Calu3 (cell line): ENCODE measurements at places on chromosomes 3 and 15. TPM values are rescaled to one million over a fixed set of nuclear protein-coding genes. Genes with fewer than 3 reads are reported as not detected.

GRCh38 chr15:63430766-63431451 lies 49.3 kb upstream of the CA12 start:
- H3K4me1 ChIP-seq, result no peaks in the 10 kb centered on the region
- no peak for DNase-seq

DNA sequence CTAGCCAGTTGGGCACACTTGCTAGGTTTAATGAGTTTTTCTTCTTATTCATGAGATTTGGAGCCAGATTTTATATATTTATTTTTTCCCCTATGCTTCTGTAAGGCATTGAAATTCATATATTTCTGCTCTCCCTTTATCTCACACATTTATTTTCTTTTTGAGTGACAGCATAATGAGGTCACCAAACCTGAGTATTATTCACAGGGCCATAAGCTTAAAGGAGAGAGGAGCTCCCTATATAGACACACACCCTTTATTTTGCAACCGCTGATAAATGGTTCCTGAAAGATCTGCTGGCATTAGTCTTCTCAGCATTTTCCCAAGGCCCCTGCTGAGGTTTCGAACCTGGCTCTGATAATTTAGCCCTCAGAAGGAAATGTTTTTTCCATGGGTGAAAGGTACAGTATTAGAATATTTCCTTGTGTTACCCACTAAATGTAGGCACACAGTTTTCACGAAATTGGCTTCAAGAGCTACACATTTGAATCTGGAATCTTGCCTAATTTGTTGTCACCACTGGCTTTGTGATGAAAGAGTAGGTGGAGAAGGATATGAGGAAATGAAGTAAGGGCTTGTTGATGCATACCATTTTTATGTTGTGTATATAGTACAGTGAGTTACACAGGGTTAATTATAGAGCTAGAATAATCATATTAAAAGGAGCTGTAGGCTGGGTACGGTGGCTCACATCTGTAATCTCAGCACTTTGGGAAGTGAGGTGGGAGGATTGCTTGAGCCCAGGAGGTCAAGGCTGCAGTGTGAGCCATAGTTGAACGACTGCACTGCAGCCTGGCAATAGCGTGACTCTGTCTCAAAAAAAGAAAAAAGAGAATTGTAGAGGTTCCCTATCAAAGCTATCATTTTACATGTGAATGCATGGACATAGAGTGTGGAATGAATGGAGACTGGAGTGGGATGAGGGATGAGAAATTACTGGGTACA lies 6.5 kb downstream of the KLHL18 start:
- no peak overlapping the region for H3K27ac ChIP-seq
- no peak for DNase-seq
- H3K4me3 ChIP-seq, result no peak overlapping the region
- no peaks in the 10 kb centered on the region for H3K4me1 ChIP-seq

DNA sequence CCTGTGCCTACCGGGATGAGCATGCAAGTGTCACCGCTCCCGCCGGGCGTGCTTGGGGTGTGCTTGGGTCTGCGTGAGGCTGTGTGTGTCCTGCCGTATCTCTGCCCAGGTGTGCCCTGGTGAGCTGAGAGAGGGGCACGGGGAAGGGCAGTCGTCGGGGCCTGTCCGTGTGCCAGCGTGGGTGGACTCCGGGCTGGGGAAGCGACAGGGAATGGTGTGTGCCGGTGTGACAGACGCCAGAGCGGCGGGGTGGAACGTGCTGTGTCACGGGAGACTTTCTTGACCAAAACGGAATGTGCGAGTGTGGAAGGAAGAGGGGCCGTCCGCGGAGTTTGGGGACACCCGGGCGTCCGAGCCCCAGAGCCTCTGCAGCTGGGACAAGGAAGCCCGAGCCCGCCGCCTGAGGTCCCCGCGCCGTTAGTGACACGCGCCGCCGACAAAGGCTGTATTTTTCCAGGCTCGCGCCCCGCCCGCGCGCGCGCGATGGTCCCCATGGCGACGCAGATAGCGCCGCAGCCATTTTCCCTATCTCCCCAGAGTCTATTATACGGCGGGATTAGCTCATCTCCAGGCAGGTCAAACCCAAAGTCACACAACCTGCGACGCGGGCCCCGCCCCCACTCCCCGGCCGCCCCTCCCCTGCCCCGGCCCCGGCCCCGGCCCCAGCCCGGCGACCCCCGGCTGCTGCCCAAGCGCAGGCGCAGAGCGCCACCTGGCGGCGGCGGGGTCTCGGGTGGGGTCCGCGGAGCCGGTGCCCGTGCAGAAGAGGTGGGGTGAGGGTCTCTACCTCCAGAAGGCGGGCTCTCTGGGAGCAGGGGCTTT lies 4.5 kb upstream of the GATA2 start:
- H3K4me1 ChIP-seq, result peaks cover 13% of the 10 kb centered on the region
- H3K36me3 ChIP-seq, result peaks cover 23% of the 10 kb centered on the region
- DNase-seq, result peak; percentile 90
- no peak overlapping the region for H3K27ac ChIP-seq
- no peaks in the 10 kb centered on the region for H3K27me3 ChIP-seq

- H3K36me3 ChIP-seq, result no peaks in the 10 kb centered on the region
- no peak overlapping the region for H3K4me3 ChIP-seq
- H3K4me1 ChIP-seq, result no peaks in the 10 kb centered on the region
- no peaks in the 10 kb centered on the region for H3K27me3 ChIP-seq
These were observed 85.0 kb downstream of the ZNF280D start for GRCh38 chr15:56648311-56648710.

GRCh38 chr15:27731776-27732175 lies 367.3 kb downstream of the OCA2 start:
- DNase-seq, result no peak
- no peaks in the 10 kb centered on the region for H3K36me3 ChIP-seq
- H3K4me3 ChIP-seq, result no peak overlapping the region
- no peaks in the 10 kb centered on the region for H3K4me1 ChIP-seq
- no peaks in the 10 kb centered on the region for H3K27me3 ChIP-seq

- H3K4me3 ChIP-seq, result no peak overlapping the region
- peak overlapping the region; percentile 23 for H3K27ac ChIP-seq
- peaks cover 88% of the 10 kb centered on the region for H3K36me3 ChIP-seq
- no peaks in the 10 kb centered on the region for H3K27me3 ChIP-seq
- no peak for DNase-seq
These were observed 7.0 kb downstream of the SMAD3 start for GRCh38 chr15:67072442-67072841.

- peaks cover 34% of the 10 kb centered on the region for H3K4me1 ChIP-seq
- no peak for DNase-seq
- peaks cover 12% of the 10 kb centered on the region for H3K27me3 ChIP-seq
- peaks cover under 1% of the 10 kb centered on the region for H3K36me3 ChIP-seq
- H3K4me3 ChIP-seq, result no peak overlapping the region
- H3K27ac ChIP-seq, result no peak overlapping the region
These were observed 46.1 kb downstream of the IQSEC1 start for GRCh38 chr3:13027154-13027553.

GRCh38 chr3:172094621-172095557 lies 55.5 kb downstream of the FNDC3B start:
- H3K4me1 ChIP-seq, result peaks cover 82% of the 10 kb centered on the region
- no peaks in the 10 kb centered on the region for H3K27me3 ChIP-seq
- H3K4me3 ChIP-seq, result no peak overlapping the region
- DNase-seq, result no peak

GRCh38 chr3:186268616-186269448 lies 93.2 kb downstream of the DGKG start:
- no peak overlapping the region for H3K4me3 ChIP-seq
- no peaks in the 10 kb centered on the region for H3K4me1 ChIP-seq
- H3K27ac ChIP-seq, result no peak overlapping the region
- H3K27me3 ChIP-seq, result peaks cover 48% of the 10 kb centered on the region
- no peaks in the 10 kb centered on the region for H3K36me3 ChIP-seq

DNA sequence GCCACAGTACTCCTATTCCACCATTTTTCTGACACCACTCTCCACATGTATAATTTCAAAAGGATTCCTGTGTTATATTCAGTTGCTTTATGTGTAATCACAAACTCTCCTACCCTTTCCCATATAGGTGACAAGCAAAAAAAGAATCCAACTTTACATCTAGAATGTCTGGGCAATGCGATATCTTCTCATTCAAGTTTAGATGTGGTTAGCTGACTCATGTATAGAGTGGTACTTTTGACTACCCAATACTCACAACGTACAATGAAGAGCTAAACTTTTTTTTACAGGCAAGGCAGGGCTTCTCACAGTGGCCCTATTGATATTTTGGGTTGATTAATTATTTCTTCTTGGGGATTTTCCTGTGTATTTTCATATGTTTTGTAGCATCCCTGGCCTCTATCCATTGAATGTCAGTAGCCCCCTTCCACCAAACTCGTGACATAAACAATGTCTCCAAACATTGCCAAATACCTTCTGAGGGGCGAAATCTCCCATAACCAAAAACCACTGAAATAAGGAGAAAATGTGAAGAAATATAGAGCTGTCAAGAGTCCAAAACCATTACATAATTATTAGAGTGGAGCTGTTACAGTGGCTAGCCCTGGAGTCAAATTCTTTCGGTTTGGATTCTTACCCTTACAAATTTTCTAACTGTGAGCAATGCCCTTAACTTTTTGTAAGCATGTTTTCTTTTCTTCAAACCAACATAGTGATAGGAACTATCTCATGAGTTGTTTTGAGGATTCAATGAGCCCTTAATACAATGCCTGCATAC lies 342.6 kb downstream of the NSUN3 start:
- no peaks in the 10 kb centered on the region for H3K36me3 ChIP-seq
- no peak overlapping the region for H3K27ac ChIP-seq
- no peak overlapping the region for H3K4me3 ChIP-seq
- no peaks in the 10 kb centered on the region for H3K4me1 ChIP-seq
- no peak for DNase-seq

- DNase-seq, result no peak
- H3K36me3 ChIP-seq, result no peaks in the 10 kb centered on the region
- H3K4me3 ChIP-seq, result no peak overlapping the region
- H3K4me1 ChIP-seq, result no peaks in the 10 kb centered on the region
- H3K27me3 ChIP-seq, result no peaks in the 10 kb centered on the region
These were observed 349.3 kb upstream of the SOX2 start for GRCh38 chr3:181362378-181362777.

DNA sequence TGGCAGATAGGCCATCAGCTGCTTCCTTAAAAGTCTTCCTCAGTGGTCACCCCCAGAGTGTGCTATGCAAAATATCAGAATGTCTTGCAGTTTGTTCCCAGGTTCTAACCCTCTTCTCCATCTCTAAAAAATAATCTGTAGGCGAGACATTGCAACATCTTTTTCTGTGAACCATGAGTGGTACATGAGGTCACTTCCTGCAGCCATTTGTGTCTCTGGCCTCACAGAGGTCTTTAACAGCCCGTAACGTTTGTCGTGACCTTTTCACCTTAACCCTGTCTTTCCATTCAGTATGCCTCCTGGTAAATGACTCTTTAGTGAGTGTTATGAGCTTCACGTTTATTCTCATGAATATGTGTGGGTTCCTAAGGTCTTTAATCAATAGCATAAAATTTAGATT lies 145.4 kb downstream of the KLHL25 start:
- peaks cover 10% of the 10 kb centered on the region for H3K4me1 ChIP-seq
- H3K4me3 ChIP-seq, result no peak overlapping the region
- peaks cover 21% of the 10 kb centered on the region for H3K36me3 ChIP-seq
- H3K27ac ChIP-seq, result peak overlapping the region; percentile 46
- H3K27me3 ChIP-seq, result no peaks in the 10 kb centered on the region

LTK gene
- 0.24 and 0.32 TPM in 2 replicates for total RNA-seq

C3orf49 gene
- not detected in 2 replicates for total RNA-seq

ADGRG7 gene
- total RNA-seq, result 1.2 and 1.4 TPM in 2 replicates

NR2E3 gene
- total RNA-seq, result 0.49 and 0.83 TPM in 2 replicates

AGBL1 gene
- not detected in 2 replicates for total RNA-seq
